HS-5 (cell line): ENCODE measurements at places on chromosomes 6 and 20.

GRCh38 chr6:22694092-22694724 is 124.8 kb downstream of the HDGFL1 start:
- no peak for DNase-seq

DNA sequence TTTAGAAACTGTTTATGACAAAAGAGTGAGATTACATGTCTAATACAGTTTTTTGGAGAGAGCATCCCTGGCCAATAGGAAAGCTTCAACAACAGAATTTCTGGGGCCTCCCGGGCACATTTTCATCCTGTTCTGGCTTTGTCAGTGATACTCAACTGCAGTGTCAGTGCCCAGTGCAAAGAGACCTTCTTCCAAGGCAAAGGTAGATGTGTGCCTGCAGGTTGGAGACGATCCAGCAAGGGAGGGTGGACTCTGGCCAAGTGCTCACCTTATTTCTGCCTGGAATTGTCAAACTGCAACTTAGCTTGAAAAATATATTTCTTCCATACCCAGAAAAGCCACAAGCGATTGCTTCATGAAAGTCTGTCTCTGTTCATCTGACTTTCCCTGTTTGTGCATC is 211.6 kb upstream of the SNX9 start:
- no peak for DNase-seq

DNA sequence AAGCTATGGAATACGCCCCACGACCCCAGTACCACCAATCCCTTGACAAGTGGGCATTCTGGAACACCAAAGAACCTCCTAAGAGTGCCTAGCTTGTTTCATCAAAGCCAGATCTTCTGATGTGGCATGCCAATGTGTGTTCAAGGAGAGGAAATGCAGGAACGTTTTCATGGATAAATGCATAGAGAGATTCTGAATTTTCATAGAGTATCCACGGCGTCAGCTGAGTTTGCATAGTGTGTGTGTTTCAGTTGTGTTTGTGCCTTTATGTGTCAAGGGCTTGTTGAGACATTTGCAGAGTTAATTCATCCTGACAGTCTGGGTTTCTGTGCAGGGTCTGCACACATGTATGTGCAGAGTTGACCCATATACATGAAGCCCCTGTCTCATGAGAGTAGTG is 172.7 kb upstream of the LRFN2 start:
- DNase-seq: no peak

DNA sequence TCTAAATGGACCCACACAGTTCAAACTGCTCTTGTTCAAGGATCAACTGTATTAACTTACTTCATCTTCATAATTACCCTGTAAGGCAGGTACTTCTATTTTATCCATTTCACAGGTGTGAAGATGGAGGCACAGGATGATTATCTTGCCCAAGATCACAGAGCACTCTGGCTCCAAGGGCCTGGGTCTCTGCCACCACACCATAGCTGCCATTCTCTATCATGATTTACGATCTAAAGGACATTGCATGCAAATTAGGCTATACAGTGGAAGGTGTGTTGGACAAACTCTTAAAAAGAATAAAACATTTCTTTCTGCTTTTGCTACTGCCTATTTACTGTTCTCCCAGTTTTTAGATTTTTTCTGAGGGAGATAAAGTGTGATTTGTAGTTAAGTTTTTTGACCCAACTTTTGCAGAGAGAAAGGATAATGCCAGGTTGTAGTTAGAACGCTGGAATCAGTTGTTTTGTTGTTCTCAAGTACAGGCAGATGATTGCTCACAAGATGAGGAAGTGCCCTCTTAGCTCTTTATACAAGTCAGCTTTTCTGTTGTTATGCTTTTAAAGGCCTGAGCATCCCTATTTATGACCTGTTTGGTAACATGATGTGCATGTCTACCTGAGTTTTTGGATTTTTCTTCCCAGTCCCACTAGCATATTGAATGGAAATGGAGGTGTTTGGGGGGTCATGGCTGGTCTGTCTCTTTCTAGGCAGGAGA is 247.9 kb downstream of the ZFAND3 start:
- DNase-seq: no peak

DNA sequence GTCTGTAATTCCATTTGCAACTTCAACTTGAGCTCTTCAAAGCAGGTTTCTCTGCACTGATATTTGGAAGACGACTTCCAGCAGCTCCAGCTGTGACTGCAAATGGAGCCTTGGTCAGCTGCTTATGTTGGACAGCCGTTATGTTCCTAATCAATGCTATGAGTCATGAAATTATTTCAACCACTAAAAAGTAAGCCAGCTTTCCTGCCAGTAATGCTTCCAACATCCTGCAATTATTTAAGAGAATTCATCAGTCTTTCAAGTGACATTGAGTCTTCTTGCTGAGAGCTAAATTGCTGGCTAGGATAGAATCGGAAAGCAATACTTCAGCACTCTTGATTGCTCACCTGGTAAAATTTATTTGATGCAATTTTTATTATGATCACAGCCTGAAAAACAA is 375.7 kb downstream of the MMUT start:
- peak; percentile 1 for DNase-seq

- DNase-seq: no peak
Observed at GRCh38 chr20:6418732-6419131, 295.9 kb upstream of the FERMT1 start.

DNA sequence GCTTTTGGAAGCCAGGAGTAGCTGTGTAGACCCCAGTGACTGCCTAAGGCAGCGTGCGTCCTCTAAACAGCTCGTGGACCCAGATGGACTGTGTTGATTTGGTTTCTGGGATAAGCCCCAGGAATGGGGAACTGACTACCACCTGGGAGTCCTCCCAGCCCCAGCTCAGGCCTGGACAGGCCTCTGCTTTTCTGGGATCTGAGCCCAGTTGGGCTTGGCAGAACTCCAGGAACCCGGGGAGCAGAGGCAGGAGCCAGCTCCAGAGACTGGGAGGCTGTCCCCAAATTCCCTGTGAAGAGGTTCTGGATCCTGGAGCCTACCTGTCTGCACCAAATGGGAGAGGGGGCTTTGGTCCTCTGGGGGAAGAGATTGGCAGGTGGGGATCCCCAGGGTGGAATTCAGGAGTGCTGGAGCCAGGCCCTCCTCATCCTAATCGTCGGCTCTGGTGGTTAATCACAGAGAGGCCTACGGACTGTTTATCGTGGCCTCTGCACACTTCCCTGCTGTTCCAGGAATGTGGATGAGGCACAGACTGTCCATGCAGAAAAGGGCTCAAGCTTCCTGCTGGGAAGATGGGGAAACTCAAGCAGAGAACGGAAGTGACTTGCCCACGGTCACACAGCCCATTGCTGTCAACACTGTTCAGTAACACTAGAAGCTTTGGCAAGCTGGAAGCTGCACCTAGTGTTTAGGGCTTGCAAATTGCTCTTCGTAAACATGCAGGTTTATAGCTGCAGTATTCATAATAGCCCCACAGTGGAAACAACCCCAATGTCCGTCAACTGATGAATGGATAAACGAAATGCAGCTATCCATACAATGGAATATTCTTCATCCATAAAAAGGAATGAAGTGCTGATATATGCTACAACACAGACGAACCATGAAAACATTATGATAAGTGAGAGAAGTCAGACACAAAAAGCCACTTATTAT is 100.6 kb downstream of the KCNB1 start:
- peak; percentile 47 for DNase-seq

GRCh38 chr20:3933218-3933617 is 44.0 kb downstream of the PANK2 start:
- DNase-seq: no peak

GRCh38 chr6:124193132-124193531 is 389.5 kb downstream of the NKAIN2 start:
- no peak for DNase-seq

- peak; percentile 16 for DNase-seq
Observed at GRCh38 chr6:10190042-10190441, 224.8 kb downstream of the TFAP2A start.

- DNase-seq: no peak
Observed at GRCh38 chr6:118791499-118791898, 102.5 kb upstream of the ASF1A start.

DNA sequence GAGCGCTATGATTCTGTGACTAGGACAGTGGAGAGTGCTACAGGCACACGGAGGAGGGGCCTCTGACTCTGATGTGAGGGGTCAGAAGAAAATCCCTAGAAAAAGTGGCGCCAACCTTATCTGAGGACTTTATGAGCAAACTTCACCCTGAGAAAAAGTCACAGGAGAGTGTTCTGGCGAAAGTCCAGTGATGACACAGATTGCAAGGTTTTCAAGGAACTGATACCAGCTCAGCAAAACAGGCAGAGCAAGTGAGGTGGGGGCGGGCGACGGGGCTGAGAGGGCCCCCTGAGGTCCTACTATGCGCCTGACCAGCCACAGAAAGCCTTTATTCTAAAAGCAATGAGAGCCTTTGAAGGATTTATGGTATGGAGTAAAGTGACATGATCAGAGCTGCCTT is 73.3 kb downstream of the SLC22A23 start:
- DNase-seq: peak; percentile 4

- no peak for DNase-seq
Observed at GRCh38 chr6:30507849-30508827, 18.8 kb downstream of the HLA-E start.

GRCh38 chr6:13446381-13446780 is 41.0 kb downstream of the GFOD1 start:
- no peak for DNase-seq

DNA sequence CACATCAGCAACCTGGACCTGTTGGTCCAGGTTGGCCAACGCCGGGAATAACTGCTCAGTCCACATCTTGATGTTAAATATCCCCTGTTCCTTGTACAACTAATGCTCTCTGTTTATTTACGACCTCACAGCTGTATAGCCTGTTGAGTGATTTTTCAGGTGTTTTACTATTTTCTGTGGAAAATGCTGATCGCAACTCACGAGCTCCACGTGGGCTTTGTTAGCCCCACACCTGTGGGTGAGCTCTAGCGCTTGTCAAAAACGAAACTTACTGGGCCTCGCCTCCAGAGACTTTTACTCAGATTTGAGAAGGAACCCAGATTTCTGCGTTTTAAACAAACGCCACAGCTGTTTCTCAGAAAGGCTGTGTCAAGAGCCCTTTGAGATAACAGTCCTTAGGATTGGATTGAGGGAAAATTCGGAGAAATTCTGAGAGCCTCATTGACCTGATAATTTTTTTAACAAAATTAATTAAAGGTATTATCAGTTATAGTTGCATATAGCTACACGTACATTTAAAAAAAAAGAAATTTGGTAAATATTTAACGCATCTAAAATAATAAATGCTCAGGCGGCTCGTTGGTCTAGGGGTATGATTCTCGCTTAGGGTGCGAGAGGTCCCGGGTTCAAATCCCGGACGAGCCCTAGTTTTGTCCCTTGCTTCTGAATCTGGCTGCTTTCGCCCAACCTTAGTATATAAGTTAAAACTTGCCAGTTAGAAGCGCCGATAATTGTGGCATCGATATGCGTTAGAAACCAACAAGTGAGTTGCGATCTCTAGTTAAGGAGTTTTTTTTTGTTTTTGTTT is 16.7 kb downstream of the HMGN4 start:
- DNase-seq: peak; percentile 68

- no peak for DNase-seq
Observed at GRCh38 chr6:118810420-118811027, 83.4 kb upstream of the ASF1A start.

- DNase-seq: no peak
Observed at GRCh38 chr6:159959165-159959975, 9.5 kb upstream of the IGF2R start.

- DNase-seq: no peak
Observed at GRCh38 chr20:47122560-47122959, 227.9 kb downstream of the EYA2 start.
